ENCODE measurements at places on chromosomes 2 and 18.

- no peak for DNase-seq
Observed at GRCh38 chr2:237542001-237542704, 24.2 kb upstream of the PRLH start.

GRCh38 chr18:36629138-36629530 lies 199.7 kb downstream of the TPGS2 start:
- DNase-seq: no peak

DNA sequence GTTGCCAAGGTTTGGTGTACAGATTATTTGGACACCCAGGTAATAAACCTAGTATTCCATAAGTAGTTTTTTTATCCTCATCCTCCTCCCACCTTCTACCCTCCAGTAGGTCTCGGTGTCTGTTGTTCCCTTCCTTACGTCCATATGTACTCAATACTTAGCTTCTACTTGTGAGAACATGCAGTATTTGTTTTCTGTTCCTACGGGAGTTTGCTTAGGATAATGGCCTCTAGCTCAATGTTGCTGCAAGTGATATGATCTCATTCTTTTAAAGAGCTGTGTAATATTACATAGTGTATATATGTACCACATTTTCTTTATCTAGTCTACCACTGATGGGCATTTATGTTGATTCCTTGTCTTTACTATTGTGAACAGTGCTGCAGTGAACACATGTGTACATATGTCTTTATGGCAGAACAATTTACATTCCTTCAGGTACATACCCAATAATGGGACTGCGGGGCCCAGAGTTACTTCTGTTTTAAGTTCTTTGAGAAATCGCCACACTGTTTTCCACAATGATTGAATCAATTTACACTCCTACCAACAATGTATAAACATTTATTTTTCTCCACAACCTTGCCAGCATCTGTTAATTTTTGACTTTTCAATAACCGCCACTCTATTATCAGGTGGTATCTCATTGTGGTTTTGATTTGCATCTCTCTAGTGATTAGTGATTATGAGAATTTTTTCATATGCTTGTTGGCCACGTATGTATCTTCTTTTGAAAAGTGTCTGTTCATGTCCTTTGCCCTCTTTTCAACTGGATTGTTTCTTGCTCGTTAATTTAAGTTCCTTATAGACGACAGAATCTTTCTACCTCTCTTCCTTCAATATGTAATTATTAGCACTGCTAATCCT lies 88.0 kb downstream of the MEMO1 start:
- no peak for DNase-seq

GRCh38 chr18:7886436-7886835 lies 319.3 kb downstream of the PTPRM start:
- no peak for DNase-seq

GRCh38 chr2:65064728-65065552 lies 8.7 kb downstream of the CEP68 start:
- DNase-seq: peak; percentile 84

DNA sequence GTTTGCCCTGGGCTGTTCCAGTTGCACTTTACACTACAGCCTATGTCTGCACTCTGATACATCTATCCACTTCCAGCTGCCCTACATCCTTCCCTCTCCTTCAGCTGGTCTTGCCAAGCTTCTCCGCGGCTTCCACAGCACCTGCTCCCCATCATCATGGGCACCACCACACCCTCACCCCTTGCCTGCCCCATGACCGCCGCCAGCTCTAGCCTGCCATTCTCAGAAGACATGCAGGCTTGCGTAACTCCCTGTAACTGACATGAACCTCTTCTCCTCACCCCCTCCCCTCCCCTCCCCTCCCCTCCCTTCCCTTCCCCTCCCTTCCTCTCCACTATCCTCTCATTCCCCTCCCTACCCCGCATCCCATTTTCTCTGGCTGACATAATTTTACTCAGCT lies 46.0 kb downstream of the PAX8 start:
- no peak for DNase-seq
